ENCODE measurements at places on chromosomes 11 and 22.

- DNase-seq = no peak
Observed at GRCh38 chr22:18067548-18068341, 10.0 kb upstream of the PEX26 start.

GRCh38 chr22:41936894-41937169, 10.1 kb downstream of the CENPM start:
- DNase-seq = no peak

DNA sequence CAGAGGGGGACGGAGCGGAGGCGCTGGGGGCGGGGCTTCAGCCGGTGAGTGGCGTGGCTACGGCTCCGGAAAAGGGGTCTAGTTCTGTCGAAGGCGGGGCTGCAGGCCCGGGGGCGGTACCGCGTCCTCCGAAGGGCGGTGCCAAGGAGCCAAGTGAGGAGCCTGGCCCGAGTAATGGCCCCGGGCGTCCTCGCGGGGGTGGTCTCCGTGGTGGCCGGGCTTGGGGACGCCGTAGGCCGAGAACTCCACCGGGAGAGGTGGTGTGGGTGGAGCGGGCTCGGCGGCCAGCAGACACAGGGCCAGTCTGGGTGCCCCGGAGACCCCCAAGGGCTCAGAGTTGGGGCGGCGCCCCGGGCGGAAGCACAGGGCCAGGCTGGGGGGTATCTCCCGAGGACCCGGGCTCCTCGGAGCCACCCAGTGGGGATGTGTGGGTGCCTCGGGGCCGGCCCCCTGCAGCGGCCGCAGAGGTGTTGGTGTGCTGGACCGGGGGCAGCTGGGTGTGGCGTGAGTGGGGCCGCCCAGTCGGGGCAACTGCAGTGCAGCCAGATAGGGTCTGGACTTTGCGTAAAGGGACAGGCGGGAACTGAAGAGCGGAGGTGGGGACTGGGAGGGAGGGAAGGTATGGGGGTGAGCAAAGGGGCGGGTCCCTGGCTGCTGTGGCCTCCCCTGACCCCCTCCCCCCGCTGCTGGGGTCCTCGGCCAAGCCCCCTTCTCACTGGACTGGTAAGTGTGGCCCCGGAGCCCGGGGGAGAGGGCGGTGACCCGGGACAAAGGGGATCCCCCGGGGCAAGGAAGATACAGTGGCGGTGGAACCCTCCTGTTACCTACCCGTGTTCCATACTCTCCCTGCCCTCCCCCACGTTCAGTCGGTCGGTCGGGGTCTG, 838 bp downstream of the FKBP2 start:
- no peak for DNase-seq

GRCh38 chr11:69115586-69116560, 39.9 kb upstream of the SMIM38 start:
- DNase-seq = no peak

DNA sequence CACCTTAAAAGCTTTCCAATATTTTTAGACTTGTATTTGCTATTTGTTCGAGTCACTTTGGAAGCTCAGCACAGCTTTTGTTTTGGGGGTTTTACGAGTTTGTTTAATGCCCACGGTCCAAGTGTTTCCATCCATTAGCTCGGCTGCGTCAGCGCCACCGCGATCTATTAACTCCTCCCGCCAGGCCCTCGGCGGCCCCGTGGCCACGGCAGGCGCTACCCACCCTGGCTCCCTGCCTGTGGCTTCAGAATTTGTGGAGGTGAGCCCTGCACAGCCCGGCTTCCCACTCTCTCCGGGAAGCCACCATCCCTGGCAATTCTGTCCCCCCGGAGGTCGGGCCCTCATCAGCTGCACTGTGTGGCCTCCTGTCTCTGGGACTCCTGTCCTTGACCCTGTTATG, 648.5 kb downstream of the BRD1 start:
- DNase-seq = no peak

DNA sequence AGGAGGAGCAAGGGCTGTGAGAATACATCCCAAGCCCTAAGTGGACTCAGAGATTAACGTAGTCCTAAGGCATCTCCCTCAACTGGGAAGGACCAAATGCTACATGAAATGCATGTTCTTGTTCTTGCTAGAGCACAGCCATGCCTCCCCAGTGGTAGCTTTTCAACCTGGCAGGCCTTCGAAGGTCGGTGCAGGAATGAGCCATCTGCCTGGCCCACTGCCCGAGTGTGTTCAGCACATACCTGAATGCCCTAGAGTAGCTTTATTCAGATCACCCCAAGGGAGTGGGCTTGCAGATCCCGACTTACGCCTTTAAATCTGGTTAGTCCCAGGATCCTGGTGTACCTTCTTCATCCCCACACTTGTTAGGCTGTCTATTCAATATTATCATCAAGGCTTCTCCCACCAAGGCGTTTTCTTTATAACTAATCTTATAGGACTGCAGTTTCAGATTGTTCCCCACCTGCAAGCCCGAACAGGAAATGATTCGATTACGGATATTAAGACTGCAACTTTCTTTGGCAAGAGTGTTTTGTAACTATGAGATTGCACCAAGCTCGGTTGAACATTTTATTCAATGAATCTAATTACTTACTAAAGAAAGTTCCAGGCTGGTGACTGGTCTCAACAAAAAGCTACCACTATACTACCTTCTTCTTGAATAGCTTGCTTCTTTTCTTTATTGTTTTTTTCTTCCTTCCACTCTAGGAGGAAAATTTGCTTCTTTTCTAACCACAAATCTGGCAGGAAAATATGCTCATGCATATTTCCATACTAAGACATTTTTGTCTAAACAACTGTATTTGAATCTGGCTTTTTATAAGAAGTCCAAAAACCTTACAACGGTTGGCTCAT, 115.6 kb downstream of the SGSM3 start:
- no peak for DNase-seq

- DNase-seq = no peak
Observed at GRCh38 chr11:47983464-47984397, 3.4 kb downstream of the PTPRJ start.

- no peak for DNase-seq
Observed at GRCh38 chr11:33689085-33689484, 11.5 kb downstream of the C11orf91 start.

DNA sequence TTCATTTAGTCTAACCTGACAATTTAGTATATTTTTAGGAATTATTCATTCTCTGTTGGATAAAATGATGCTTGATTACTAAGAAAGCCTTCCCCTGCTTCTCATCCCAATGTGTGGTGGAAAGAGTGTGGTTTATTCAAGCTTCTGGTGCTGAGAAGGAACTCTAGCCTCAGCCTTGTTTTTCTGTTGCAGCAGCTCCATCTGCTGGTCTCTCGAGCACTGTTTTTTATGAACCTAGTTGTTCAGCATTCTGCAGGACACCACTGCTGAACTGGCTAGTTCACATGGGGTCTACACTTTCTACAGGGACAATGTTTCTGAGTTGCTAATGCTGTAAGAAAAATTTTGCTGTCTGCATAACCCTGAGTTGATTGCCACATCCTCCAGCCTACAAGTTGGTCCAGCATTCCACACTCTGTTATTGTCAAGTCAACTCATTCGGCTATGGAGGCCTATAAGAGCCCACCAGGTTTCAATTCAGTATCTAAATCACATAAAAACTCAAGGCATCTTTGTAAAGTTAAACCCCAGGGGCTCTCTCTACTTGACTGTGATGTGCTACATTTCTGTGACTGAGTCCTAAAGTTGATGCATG, 14.3 kb downstream of the OR2AG2 start:
- DNase-seq = no peak

Measured in activated gamma-delta T cell (primary cell).